ENCODE measurements at places on chromosomes 3 and 15.

DNA sequence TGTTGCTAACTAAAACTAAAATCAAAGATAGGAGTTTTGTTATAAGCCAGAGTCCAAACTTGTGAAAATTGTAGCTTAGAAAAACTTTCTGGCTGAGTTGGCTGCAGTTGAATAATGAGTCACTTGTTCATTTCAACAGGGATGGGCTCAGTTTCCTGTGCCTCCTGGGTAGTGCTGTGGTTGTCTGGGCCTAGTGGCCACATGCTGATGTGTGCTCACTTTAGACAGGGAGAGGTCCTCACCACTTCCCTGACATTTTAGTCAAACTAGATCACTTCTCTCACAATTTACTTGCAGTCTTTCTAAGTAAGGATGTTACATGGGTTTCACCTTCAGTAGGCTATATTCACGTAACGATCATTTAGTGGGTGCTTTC is 6.3 kb upstream of the UBE2Q2 start:
- DNase-seq: no peak

DNA sequence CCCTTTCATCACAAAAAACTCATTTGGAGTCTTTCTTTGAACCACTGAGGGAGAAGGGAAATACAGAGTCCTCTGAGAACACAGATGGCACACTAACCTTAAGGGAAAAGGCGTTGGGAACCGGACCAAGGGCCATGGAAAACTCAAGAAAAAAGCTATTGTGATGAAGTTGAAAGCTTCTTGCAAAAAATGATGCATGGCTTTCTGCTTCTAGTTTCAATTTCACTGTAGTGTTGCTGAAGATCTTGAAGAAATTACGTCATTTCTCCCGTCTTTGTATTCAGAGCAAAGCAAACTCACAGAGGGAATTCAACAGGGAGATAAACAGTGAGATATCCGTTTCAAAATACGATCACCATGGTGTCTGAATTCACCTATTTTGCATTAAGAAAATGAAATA is 642.3 kb upstream of the ADAMTS9 start:
- DNase-seq: no peak

GRCh38 chr3:129827765-129828164 is 65.7 kb downstream of the TMCC1 start:
- no peak for DNase-seq

DNA sequence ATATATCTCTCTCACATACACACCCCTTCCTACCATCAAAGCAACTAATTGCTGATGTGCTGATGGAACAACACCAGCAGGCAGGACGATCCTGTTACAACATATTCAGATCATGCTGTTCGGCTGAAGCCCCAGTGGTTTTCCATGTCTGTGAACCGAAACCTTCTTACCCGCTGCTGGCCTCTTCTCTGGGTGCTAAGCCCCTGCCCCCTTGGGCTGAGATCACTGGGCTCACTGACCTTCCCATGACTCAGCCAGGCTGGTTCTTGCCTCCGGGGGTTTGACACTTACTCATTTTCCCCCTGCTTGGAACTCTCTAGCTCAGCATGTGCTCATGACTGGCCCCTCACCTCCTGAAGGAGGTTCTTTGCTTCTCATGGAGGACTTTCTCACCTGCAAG is 122.0 kb upstream of the RGMA start:
- no peak for DNase-seq

DNA sequence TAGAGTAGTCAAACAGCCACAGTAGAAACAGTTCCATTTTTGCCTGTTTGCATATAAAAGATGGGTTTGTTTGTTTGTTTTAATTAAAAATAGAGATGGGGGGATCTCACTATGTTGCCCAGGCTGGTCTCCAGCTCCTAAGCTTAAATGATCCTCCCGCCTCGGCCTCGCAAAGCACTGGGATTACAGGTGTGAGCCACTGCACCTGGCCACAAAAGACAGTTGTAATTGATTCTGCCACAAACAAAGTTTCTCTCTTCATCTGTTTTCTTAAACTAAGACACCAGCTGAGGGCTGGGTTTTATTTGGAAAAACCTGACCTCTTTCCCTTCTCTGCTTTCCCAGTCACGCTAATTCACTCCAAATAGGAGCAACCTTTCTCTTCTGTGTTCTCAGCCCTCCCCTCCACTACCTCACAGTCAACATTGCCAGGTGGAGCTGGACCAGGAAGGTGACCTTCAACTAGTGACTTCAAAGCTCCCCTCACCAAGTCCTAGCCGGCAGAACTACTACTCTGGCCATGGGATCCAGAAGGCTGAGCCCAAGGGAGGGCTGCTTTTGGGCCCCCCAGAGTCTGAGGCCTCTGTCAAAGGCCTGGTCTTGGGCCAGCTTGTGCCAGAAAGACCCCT is 1.5 kb upstream of the IDH2 start:
- DNase-seq: no peak

GRCh38 chr3:127438371-127438770 is 150.5 kb upstream of the PRR20G start:
- no peak for DNase-seq

DNA sequence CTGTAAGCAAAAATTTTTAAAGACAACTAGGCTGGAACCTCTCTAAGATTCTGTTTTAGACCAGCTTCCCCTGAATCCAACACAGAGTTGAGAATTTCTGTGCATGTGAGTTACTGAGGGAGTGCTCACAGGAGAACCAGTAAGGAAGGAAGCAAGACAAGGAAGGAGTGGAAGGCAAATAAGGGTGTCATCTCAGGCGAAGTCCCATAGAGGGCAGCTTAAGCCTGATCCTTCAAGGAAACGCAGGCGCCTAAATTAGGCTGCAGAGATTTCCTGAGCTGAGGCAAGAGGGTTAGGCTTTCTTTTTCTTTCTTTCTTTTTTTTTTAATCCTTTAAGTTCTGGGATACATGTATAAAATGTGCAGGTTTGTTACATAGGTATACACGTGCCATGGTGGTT is 36.2 kb upstream of the COL6A6 start:
- DNase-seq: no peak

- no peak for DNase-seq
These were observed 298.8 kb upstream of the UMPS start for GRCh38 chr3:124431331-124431994.

DNA sequence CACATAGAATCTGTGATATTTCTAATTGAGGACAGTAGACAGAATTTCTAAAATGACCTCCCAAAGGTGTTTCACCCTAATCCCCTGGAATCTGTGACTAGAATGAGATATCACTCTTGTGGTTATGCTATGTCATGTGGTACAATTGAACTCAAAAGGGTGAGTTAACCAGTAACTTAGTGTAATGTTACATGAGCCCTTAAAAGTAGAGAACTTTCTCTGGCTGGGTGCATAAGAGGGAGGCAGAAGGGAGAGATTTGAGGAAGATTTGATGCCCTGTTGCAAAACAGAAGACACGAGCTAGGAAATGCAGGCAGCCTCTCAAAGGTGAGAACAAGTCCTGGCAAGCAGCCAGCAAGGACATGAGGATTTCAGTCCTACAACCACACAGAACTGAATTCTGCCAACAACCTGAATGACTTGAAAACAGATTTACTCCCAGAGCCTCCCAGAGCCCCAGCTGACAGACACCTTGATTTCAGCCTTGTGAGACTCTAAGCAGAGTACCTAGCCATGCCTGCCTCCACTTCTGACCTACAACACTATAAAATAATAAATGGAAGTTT is 160.3 kb downstream of the MTHFS start:
- DNase-seq: no peak

DNA sequence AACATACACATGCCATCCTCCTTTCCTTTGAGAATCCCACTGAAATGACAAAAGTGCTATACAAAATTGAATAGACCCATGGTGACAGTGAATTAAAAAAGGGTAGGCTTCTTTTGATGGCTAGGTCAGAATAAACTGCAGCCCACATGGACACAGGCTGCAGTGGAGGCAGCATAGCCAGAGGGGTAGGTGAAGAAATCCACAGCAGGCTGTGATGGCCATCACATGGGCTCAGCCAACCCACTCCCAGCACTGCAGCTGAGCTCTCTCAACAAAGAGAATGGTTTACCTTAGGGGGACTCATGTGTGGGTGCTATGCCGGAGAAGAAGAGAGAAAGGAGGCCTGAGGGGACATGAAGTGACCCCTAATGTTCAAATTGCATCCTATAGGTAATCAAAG is 331.1 kb downstream of the CHST2 start:
- no peak for DNase-seq

Data from activated T-cell treated with anti-CD3 and anti-CD28 coated beads for 24 hours (primary cell).